ENCODE measurements at places on chromosomes 4 and X.

- DNase-seq, result no peak
These were observed 21.4 kb upstream of the FAM9B start for GRCh38 chrX:9055354-9055753.

- no peak for DNase-seq
These were observed 62.7 kb downstream of the KDM6A start for GRCh38 chrX:44935640-44936039.

DNA sequence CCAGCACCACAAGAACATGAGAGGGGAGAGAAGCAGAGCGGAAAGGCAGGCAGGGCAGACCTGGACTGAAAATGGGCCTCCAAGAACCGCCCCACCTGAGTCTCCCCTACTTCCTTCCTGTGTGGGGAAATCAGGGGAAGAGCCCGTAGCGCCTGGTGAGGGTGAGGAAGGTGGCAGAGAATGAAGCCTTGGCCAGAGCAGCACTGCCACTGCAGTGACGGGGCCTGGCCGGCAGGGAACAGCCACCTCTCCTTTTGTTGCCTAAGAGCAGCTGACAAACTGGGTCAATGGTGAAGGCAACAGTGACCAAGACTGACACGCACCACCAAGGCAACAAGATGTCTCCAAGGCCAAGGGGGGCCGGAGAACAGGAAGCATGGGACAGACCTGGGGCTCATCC lies 58.4 kb upstream of the CBR4 start:
- no peak for DNase-seq

- no peak for DNase-seq
These were observed 65.2 kb downstream of the PARM1 start for GRCh38 chr4:74997948-74998729.

GRCh38 chr4:150235808-150236271 lies 157.6 kb downstream of the DCLK2 start:
- peak; percentile 82 for DNase-seq

DNA sequence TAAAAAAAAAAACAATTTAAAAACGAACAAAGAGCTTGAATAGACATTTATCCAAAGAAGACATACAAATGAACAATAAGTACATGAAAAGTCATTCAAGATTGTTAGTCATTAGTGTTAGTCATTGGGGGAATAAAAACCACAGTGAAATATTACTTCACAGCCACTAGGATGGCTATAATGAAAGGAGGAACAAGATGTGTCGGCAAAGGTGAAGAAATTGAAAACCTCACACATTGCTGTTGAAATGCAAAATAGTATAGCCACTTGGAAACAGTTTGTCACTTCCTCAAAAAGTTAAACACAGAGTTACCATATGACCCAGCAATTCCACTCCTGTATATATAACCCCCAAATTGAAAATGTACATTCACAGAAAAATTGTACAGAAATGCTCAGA lies 45.2 kb upstream of the SLC39A8 start:
- no peak for DNase-seq

DNA sequence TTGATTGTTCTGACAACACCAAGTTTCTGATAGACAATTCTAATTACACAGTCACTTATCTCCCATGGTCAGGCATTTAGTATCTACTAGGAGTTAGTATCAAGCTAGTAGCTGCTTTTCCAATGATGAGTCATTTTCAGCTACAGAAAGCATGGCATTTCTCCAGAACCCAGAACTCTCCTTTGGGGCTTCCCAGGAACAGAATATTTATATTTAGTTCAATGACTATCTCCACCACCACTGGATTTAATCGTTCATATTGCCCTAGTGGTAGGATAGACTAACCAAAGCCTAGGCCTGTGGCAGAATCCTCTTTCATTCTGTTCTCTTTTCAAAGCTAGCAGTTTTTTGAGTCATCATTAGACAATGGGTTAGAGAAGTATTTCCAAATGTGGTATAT lies 569.4 kb downstream of the GABRG1 start:
- peak; percentile 2 for DNase-seq

DNA sequence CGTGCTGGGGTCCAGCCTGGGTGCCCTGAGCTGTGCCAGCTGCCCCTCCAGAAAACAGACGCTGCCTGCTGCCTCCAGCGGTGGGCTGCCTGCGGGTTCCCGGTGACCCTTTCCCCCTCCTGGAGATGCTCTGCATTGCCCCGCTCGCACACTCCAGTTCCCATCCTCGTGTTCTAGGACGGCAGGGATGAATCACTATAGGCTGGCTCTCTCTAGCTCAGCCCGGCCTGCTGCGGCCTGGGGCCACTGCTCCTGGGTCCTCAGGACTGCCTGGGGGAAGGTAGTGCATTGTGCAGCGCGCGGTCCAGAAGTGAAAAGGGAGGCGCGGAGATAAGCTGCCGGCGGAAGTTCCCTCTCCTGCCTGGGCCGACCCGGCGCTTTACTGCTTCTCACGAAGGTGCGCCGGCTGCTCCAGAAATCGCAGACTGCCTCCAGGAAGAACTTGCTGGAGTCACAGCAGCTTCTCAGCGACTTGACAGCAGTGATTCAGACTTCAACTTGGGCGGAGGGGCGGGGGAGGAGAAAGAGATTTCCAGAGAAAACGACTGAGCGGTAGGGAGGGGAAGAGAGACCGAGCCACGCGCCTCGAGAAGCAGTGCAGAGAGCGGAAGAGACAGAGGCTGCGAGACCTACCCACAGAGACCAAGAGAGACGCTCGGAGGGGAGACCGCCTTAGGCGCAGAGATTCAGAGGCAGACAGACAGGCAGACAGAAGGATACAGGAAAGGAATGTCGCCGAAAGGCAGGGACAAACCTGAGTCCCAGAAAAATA lies 6.7 kb upstream of the MSX1 start:
- DNase-seq, result peak; percentile 84

DNA sequence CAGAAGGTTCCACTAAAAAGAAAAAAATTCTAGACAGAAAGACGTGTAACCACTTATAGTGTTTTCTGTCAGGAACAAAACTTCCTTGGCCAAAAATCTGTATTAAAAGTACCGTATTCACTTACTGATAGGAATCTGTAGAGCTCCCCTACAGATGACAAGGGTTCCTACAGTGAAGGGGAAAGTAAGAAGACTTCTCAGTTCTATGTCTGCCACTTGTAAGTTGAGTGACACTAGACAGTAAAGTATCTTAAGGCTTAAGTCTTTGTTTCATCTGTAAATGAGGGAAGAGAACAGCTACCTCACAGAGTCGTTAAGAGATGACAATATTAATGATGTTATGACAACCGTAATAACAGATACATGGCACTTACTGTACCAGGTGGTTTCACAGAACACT lies 3.3 kb downstream of the COQ2 start:
- no peak for DNase-seq

DNA sequence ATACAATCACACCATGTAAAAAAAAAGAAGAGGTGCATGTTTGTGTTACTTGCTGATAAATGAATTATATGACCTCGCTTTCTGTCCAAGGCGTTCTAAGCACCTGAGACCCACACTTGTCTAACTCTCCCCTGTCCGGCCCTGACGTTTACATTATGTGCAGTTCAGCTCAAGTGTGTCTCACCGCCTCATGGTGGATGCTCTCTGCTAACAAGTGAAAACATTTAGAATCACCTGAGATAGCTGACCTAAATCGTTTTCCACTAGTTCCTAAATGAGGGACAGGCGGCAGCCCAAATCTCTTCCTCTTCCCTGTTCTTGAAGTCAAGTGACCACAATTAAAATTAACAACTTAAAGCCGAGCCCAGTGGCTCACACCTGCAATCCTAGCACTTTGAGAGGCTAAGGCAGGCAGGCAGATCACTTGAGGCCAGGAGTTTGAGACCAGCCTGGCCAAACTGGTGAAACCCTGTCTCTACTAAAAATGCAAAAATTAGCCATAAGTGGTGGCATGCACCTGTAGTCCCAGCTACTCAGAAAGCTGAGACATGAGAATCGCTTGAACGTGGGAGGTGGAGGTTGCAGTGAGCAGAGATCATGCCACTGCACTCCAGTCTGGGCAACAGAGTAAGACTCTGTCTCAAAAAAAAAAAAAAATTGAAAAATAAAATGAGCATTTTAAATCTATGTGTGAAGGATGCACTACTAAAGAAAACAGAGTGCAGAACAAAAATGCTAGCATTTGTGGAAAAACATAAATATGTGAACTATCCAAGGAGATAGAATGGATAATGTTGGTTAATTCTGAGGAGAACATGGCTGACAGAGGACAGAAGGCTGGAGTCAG lies 3.9 kb upstream of the TIFA start:
- no peak for DNase-seq

- DNase-seq, result no peak
These were observed 168.5 kb downstream of the SMIM20 start for GRCh38 chr4:26082565-26082964.

DNA sequence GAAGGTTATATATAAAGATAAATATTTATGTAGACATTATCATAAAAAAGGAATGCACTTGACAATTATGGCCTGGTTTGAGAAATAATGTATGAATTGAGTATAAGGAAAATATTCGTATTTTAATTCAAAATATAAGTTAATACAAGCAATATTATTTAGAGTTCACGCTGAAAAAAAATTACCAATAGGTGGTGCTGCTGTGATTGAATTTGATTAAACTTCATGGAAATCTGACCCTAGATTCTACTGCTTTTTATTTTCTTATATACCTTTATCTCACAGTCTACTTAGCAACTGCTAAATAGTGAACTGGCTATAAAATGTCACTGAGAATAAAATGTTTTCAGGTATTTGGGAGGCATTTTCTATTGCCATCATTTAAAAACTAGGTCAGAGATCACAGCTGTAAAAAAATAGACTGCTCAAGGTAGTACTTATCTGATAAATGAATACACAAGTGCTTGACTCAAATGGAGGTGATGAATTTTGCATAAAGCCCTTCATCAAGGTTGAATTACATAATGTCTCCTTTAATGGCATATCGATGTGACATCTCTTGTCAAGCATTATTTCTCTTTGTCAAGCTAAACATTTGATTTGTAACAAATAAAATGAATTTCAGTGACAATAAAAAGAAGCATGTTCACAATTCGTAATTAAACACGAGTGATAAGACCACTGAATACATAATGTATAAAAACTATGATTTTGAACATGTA lies 1638.8 kb upstream of the PCDH7 start:
- peak; percentile 11 for DNase-seq

GRCh38 chr4:172356016-172356415 lies 542.8 kb downstream of the GALNTL6 start:
- peak; percentile 49 for DNase-seq

DNA sequence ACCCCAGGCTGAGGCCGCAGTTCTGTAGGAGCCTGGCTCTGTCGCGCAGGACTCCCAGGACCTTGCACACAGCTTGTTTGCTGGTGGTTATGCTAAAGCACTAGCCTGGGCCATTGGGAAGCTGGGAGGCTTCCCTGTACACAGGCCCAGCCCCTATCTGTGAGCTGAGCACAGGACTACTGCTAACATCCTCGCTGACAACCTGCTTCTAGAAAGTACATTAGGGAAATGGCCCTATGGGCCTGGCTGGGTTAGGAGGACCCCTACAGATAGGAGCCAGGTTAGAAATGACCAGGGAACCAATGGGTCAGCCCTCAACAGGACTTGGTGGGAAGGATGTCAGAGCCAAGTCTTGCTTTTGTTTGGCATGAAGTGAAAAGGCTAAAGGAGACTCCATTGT lies 219.4 kb upstream of the LNX1 start:
- DNase-seq, result no peak

- peak; percentile 95 for DNase-seq
These were observed at the start of gene PCDH10 for GRCh38 chr4:133148690-133149363. PCDH10 (plus strand) TSS chr4:133149294; CDS start chr4:133150141, 847 bp downstream.

- DNase-seq, result no peak
These were observed 30.2 kb downstream of the BTC start for GRCh38 chr4:74764119-74764518.

GRCh38 chr4:52709155-52709554 lies 42.1 kb downstream of the ERVMER34-1 start:
- no peak for DNase-seq

- no peak for DNase-seq
These were observed 8.7 kb downstream of the RHOH start for GRCh38 chr4:40205259-40206198.

- DNase-seq, result no peak
These were observed 35.0 kb upstream of the HS3ST1 start for GRCh38 chr4:11463707-11464106.

Measured in fibroblast of skin of scalp (primary cell).